ENCODE measurements at places on chromosomes 2 and 18.

DNA sequence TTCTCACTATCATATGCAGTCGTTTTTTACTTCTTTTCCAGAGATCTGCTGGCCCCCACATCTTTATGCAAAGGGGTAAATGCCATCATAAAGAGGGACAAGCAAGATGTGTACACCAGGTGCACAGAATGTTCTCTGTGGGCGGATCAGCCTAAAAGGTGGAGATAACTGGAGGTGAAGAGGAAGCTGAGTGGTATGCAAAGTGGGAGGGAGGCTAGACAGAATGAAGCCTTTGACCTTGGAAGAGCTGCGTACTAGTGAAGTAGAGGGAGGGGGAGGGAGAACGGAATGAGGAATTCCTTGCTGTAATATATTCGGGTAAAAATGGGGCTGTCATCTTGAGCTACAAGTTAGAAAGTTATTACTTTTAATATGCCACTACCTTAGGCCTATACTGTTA lies 287.5 kb upstream of the VRK2 start:
- DNase-seq, result no peak

DNA sequence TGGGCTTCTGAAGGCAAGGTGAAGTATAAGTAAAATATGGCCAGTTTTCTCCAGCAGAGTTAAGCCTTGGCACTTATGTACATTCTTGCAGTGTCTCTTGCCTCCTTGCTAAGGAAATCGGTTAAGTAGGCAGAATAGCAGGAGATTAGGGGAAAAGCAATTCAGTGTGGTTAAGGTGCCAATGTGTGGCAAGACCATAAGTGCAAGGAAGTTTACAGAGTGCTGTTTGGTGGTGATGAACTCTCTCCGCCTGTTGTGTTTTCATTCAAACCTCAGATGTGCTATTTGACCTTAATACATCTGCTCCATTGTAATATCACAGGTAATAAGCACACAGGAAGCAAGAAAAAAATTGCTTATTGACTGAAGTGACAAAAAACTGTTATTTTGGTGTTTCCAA lies 156.1 kb downstream of the MGAT5 start:
- no peak for DNase-seq

- DNase-seq, result no peak
These were observed 34.0 kb upstream of the GPR55 start for GRCh38 chr2:230958820-230959756.

DNA sequence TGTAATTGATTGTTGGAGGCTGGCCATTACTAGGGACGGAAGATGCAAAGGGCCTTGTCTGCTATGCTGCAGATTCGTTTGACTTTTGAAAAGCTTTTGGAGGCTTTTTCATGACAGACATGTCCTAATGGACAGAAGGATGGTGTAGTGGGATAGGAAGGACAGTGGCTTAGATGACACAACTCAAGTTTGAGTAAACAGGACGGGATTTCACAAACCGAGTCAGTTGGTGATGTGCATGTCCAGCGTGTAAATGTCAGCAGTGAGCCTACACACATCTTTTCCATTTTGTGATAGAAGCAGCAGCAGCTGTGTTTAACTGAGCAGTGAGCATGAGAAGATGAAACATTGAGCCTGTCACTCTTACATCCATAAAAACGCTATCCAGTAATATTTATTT lies 76.0 kb downstream of the NCK2 start:
- DNase-seq, result no peak

DNA sequence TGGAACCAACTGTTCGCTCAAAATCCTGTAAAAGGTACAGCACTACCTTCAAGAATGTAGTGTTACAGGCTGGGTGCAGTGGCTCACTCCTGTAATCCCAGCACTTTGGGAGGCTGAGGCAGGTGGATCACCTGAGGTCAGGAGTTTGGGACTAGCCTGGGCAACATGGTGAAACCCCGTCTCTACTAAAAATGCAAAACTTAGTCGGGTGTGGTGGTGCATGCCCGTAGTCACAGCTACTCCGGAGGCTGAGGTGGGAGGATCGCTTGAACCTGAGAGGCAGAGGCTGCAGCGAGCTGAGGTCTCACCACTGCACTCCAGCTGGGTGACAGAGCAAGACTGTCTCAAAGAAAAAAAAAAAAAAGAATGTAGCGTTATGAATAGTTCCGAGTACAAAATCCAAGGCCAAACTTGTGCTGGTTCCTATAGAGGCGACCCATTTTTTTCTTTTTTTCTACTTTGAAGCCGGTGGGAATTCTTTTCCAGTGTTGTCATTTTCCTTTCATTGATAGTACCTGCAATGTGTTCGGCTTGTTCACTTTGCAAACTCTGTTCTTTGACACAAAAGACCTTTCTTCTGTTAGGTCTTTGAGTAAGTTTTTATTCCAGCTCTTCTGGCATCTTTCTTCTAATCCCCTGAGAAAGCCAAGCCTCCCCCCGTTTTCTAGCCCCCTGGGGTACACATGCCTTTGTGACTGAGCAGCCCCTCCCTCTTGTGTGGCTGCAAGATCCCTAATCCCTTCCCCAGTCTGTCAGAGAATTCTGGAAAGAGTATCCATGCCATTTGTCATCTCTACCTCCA lies 25.1 kb downstream of the INPP5D start:
- DNase-seq, result no peak

DNA sequence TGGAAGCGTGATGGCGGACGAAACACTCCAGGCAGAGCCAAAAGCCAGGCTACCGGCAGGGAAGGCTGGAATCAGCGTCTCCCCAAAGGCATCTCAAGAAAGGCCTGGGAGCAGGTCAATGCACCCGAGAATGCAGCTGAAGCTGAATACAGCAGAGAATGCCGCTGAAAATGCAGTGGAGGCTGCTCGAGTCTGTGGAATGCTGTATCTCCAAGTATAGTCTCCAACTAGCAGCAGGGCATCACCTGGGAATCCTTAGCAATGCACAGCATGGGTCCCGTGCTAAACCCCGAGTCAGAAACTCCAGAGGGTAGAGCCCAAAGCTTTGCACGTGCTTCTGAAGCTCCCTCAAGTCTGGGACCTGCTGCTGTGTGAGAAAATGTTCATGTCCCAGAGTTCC lies 191.1 kb upstream of the ALKAL2 start:
- no peak for DNase-seq

- DNase-seq, result no peak
These were observed 169.2 kb downstream of the TRIM43 start for GRCh38 chr2:95760806-95761525.

DNA sequence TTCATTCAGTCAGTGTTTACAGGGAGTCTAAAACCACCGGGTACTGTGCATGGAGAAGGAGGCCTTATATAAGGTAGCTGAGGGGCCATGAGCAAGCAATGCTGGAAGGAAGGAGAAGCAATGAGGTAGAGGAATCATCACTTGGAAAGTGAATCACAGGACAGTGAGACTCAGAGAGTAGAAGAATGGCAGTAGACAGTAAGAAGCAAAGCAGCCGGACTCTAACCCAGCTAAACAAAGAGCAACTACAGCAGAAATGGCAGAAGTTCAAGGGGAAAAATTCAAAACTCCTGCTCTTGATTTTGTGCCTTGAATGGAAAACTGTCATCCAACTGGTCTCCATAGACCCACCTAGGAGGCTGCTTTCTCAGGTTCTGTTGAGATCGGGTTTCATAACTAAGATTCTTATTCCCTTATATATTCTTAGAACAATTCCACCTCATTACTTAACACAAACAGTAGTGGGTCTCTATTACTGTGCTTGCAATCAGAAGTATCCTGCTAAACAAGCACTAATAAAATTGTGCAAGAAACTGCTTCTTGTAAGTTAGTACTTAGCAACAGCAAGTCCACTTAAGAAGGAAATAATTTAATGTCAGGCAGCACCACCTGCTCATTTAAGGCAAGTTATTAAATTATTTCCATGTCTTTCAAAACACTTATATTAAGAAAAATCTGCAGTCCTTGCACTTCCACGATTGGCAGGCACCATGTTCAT lies 68.0 kb downstream of the RBMS1 start:
- DNase-seq, result no peak

- DNase-seq, result no peak
These were observed 76.7 kb downstream of the MERTK start for GRCh38 chr2:111975053-111975552.

DNA sequence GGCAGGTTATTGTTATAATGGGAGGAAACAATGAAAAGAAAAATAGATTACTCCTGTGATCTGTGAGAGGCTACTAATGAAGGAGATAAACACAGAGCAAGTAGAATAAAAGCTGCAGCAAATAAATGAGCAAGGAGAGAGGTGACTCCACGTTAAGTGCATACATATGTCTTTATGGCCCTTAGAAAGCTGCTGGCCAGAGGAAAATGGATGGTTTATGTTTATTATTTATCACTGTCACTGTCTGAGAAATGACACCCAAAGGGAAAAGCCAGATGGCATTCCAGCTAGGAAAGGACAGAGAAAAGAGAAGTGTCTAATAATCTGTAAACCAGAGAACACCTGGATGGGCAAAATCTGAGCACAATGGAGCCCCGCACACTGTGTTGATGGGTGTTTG lies 122.9 kb upstream of the DDX18 start:
- no peak for DNase-seq

Data from stimulated activated CD4-positive, alpha-beta T cell treated with anti-CD3 and anti-CD28 coated beads, Interleukin-2, amount 100 ng/mL, for 48 hours (primary cell).